ENCODE measurements at places on chromosomes 1 and 21.

DNA sequence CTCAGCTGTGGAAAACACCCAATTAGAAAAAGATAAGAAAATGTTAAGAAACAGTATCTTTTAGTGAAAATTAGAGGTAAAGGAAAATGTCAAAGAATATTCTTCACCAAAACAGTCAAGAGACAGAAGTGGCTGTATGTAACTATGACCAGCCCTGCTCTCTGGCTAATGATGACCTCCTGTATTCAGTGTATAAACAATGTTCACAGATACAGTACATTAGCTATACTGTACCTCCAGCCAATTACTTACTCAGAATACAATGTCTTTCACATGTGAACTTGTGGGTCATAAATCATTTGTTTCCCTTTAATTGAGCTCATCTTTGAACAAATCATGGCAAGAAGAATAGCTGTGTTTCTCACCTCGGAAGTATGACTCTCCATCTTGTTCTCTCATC lies 432.0 kb downstream of the LMO4 start:
- DNase-seq, result no peak

DNA sequence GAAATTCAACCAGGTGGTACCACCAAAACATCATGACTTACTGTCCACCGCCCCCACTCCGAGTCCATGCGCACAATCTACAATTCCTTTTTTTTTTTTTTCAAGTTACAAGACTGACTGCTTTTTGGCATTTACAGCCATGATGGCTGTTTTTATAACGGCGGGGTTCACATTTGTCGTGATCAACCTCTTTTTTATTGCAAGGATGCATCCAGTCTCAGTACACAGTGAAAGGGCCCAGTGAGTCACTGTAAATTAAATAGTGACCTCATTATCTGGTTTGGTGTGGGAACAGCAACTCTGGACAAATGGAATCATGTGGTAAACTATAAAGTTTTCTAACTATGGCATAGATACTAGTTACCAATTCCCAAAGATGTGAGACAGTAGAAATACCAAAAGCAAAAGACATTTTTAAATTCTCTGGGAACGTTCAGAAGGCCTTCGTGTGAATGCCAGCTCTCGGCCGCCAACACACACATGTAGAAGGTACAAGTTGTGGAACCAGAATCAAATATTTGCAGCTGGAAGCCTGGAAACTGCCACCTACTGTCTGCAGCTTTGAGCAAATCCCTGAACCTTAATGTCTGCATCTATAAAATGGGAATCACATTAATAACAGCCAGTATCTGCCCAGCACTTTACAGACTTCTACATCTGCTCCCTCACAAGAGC lies 4.9 kb downstream of the GLIS1 start:
- no peak for DNase-seq

DNA sequence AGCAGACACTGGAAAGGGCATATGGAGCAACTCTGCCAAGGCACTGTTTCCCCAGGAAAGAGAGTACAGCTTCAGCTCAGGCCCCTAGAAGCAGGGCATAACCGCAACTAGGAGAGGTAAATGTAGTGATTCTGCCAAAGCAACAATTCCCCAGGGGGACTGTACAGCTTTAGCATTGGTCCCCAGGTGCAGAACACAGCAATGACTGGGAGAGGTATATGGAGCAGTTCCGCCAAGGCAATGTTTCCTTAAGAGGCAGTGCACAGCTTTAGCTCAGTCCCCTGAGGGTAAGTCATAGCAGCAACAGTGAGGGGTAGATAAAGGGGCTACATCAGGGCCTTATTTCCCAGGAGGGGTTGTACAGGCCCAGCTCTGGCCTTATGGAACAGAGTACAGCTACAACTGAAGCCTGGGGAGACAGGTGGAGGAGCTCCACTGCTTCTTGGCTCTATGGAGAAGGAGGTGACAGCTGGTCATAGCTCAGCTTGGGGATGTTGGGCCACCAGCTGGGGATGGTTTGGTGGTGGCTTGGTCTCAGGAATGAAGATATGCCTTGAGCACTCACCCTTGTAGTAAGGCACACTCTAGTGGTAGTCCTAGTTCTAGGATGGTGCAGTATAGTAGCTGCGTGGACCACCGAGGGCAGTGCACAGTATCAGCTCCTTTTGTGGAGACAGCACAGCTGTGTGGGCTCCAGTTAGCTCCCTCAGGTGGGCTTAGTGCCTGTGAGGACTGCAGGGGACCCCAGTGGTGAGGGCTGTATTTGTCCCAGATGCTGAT lies 582.7 kb downstream of the PTPRC start:
- no peak for DNase-seq

DNA sequence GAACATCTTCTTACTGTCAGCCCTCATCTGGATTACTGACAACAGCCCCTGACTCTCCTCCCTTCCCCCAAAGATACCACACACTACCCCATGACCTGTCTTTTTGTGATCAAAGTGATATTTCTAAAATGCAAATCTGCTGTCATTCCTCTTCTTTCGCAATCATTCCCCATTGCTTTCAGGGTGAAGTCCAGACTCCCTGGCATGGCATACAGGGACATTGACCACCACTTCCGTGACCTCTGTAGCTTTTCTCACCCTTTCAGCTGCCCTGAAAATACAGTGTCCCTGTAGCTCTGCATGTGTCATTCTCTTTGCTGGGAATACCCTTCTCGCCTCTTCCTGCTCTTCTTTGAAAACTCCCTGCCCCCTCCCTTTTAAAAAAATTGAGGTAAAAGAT lies 4.1 kb downstream of the SERINC2 start:
- DNase-seq, result no peak

DNA sequence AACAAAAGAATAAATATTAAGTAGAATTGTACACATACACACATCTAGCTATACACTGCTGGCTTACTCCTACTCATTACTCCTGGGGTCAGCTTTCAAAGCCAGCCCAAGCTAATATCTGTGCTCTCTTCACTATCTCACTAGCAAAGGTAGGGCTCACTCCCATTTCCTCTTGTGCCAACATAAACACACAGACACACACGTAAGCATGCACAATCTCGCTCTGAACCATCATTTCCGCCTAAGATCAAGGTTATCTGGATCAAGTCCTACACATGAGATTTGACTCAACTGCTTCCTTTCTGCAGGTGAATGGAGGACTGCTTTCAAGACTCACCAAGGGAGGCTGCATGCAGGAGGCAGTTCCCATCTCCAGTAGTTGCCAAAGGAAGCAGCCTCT lies 28.8 kb upstream of the MTMR11 start:
- DNase-seq, result no peak

DNA sequence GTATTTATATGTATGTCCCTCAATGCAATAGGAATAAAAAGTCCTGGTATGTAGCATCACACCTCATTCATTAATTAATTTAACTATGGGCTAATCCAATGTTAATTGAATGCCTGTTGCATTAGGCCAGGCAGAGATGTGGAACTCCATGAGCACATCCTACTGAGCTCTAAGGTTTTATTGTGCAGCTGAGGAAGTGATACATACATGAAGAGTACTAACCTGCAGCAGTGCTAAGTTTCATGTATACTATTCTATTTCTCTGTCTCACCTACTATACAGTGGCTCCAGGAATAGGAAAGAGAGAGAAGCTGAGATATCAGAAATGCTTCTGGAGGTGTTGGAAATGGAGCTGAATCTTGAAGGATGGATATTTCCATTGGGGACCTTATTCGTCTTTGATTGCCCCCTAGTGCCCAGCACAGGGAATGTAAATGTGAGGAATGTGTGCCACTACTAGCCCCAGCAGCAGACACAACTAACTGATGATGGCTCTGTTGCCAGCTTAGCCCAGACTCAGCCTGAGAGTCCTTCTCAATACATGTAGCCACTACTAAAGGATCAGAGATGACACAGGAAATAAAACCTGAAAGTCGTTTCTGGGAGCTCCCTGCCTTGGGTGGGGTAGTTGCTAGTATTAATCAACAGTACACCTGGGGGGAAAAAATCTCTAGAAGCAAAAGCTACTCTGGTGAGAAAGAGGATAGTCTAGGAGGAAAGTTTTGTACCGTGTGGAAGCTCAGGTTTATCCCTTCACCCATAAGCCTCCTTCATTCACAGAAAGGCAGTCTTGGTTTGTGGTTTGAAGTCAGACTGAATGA lies 173.3 kb upstream of the FOXD3 start:
- DNase-seq, result peak; percentile 3

DNA sequence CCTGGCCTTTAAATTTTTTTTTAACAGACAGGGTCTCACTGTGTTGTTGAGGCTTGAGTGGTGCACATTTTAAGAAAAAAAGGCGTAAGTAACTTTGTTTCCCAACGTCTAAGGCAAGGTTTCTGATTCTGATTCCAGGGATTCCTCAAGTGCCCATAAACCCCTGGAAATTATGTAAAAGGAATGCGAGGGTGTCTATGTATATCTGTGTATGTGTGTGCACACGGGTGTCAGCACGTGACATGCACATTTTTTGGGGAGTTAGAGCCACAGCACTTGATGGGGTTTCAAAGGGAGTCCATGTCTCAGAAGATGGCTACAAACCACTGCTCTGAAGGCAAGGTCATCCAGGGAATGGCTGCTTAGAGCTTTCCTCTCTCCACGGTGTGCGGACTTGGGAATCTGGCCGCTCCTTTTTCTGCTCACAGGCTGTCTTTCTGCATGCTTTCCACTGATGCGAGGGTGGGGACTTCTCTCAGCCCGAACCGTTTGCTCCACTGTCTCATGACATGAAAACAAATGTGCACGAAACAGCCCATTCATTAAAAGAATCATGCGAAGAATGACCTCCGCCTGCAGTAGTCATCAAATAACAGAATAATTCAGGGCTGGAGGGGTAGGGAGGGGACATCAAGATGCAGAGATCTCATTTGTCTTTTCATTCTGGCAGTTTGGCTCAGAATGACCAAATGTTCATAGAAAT lies 18.7 kb upstream of the RERE start:
- no peak for DNase-seq

- DNase-seq, result no peak
Observed at GRCh38 chr21:26783466-26784195, 61.6 kb downstream of the ADAMTS1 start.

- no peak for DNase-seq
Observed at GRCh38 chr1:41411229-41411628, 50.0 kb downstream of the FOXO6 start.

DNA sequence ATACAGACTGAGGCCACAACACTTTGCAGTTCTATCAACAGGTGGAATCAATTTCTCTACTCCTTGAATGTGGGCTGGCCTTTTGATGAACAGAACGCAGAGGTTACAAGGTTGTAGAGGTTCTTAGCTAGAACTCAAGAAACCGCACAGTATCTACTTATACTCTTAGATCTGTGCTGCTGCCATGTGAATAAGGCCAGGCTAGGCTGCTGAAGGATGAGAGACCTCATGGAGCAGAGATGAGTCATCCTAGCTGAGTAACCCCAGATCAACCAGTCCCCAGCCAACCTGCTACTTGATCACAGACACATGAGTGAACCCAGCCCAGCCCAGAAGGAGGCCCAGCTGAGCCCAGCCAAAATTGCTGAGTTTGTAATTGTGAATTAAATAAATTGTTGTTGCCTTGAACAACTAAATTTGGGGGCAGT lies 35.3 kb upstream of the BCAR3 start:
- DNase-seq, result no peak

Data from AG04450 (cell line).